Right cardiac atrium (tissue), 5 donors: ENCODE measurements at places on chromosomes 1 and 21. TPM values are rescaled to one million over a fixed set of nuclear protein-coding genes. Genes with fewer than 3 reads are reported as not detected.

FLG2 gene
- total RNA-seq, result not detected

FASLG gene
- total RNA-seq, result 0.29 TPM

CNIH3 gene
- 1.3 TPM for total RNA-seq

USH2A gene
- 4.3 TPM for total RNA-seq

MARK1 gene
- total RNA-seq, result 19.6 TPM

ST6GALNAC5 gene
- 0.39 TPM for total RNA-seq

PDPN gene
- 16.9 TPM for total RNA-seq

PTGFR gene
- total RNA-seq, result 1.7 TPM
